ENCODE measurements at places on chromosomes 5 and 9.

- DNase-seq: no peak
Measured at GRCh38 chr5:122062205-122062604, 15.9 kb downstream of the LOX start.

DNA sequence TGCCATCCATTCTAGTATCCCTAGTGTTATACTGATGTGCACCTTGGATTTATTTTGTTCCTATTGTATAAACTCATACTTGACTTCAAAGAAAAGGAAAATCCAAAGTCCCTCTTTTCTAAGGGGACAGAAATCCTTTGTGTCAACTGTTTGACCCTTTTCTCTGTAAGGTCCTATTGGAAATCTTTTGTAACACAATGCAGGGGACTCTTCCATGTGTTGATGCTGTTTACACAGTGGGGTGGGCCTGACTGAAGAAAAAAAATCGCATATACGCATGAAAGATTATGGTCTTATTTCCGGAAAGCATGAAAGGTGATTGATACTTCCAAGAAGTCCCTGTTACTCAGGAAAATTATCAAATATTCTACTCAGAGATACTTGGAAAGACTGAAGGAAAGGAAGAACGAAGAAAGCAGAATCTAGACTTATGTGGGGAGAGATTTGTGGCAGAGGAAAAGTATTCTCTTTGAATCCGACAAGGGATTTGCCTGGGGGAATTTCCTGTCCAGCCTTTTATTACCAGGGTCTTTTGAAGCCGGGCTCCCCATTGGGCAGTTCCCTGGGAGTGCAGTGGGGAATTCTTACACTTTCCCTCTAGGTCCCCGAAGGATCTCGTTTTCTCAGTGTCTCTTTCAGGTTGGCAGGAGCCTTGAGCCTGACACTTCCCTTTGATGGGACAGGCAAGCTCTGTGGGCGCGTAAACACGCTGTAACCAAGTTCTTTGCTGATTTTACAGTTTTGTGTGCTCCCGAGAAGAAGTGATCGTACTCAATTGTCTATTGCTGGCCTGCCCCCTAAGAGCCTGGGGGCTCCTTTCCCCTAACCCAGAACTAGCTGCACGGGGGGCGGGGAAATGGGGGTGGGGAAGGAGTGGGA is 779 bp upstream of the VCAN start:
- no peak for DNase-seq

DNA sequence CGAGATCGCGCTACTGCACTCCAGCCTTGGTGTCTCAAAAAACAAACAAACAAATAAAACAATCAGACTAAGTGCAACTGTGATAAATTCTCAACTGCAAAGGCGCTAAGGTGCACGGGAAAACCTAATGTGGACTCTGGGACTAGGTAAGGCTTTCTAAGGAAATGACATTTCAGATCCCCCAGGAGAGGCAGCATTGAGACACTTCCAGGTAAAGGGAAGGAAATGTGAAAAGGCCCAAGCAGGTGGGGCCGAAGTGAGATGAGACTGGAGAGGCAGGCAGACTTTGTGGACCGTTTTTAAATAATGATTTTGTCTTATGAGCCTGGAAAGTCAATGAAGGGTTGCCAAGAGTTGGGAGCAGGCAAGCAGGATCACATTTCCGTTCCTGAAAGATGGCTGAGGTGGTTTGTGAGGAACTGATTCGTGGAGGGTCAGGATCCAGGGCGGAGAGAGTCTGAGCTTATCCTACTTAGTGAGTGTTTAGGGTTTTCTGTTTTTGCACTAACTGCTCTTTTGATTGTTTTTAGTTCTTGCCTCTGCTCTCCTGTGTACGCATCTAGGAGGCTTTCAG is 2.0 kb upstream of the APBA1 start:
- DNase-seq: no peak

GRCh38 chr5:89087128-89087527 is 204.1 kb upstream of the MEF2C start:
- no peak for DNase-seq

GRCh38 chr5:131610198-131611063 is 24.6 kb downstream of the RAPGEF6 start:
- DNase-seq: peak; percentile 75

GRCh38 chr5:81630684-81631083 is 120.2 kb downstream of the SSBP2 start:
- no peak for DNase-seq

DNA sequence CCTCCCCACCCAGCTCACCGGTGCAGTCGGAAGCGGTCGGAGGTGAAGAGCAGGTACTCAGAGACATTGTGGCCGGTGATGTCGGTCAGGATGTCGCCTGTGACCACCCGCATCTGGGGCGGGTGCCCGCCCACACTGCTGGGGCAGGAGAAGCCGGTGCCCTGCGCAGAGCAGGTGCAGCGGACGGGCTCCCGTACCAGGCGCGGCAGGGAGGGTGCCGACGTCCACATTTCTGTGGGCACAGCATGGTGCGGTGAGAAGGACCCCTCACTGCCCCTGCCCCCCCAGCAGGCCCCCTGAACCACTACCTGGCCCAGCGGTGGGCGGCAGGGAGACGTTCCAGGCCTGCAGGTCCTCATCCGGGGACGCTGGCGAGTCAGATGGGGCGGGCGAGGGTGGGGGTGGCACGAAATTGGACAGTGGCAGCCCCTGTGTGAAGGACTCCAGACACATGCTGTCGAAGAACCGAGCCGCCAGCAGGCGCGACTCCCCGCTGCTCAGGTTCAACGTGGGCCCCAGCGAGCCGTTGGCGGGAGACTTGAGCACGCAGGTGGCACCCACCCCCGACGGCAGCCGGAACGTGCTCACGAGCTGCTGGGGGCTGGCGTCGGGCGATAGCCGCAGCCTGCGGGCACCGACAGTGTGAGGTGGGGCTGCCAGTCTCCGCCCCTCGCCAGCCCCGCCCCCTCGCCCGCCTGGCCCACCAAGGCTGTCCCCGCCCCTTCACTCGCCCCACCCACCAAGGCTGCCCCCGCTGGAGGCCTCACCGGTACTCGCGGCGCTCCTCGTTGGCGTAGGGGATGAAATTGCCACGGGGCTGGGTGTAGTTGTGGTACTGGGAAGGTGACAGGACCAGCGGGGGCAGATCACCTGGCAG is 15.1 kb downstream of the ABCA2 start:
- DNase-seq: no peak

DNA sequence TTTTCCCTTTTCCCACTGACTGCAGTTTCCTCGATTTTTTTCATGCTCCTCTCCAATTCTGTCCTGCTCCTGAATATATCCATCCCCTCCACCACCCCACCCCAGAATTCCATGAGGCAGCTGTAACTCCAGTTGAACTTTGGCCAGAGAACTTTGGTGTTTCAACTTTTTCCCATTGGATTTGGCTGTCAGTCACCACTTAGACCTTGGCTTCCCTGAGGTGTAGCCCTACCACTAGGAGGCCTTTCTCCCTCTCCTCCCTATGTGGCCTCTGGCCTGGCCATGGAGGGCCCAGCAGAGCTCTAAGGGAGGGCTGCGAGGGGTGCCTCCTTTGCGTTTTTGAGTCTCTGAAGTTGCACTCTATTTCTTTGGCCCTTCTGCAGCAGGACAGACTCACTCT is 261.3 kb downstream of the PIK3R1 start:
- DNase-seq: no peak

GRCh38 chr9:31347082-31347617 is 1037.3 kb upstream of the ACO1 start:
- no peak for DNase-seq

DNA sequence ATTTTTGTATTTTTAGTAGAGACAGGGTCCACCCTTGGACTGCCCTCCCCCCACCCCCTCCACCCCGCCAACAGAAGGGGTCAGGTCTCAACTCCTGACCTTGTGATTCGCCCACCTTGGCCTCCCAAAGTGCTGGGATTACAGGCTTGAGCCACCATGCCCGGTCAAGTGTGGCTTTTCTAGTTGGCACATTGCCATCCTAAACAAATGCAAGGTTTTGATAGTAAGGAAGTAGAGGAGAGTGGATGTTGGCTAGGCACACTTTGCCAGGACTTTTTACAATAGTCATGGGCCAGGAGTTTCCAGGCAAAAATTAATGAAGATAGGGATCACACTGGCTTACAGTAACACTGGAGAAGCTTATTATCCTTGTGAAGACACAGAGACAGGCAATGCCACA is 62.4 kb downstream of the GALNT12 start:
- no peak for DNase-seq

DNA sequence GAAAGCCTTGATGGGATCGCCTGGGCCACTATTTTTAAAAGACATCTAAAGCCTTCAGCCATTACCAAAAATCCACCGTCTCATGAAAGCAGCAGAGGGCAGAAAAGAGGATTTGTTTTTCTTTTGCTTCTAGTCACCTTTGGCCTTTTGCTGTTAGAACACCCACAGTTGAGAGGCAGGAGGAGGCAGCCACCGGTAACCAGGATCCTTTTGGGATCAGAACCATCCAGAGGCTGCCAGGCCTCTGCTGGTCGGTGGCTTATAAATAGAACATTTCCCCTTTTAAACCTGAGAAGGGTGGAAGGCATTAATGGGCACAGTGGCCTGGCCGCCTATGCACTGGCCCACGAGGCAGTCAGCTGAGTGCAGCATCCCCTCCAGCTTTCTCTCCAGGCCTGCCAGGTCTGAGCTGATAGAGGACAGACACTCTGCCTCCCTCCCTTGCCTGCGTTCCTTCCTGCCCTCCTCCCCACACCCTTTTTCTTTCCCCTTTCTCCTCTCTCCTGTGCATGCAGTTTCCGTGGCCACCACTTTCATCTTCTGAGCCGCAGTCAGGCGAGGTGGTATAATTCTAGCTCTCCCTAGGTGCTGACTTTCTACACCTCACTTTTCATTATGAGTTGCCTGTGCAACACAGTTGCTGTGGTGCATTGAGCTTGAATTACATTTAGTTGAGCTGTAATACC is 253.4 kb downstream of the ARHGAP26 start:
- DNase-seq: no peak

DNA sequence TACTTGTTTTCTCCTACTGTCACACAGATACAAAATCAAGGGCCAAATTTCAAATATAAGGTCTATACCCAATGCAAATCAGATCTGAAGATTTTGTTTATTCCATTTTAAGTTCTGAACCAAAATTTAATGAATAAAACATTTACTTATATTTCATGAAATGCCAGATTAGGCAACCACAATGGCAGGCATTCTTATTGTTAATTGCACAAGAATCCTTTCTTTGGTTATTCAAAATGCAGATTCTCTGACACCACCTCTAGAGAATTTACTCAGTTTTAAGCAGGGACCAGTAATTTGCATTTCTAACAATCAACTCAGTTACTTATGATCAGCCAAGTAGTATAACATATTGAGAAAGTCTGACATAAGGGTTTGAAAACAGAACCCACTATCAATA is 972.4 kb upstream of the ACO1 start:
- no peak for DNase-seq

GRCh38 chr9:129068110-129068509 is 12.8 kb upstream of the DOLPP1 start:
- DNase-seq: no peak

GRCh38 chr9:38622288-38622674 is 1.9 kb upstream of the ANKRD18A start:
- no peak for DNase-seq
